H54 (cell line): ENCODE measurements at places on chromosomes 5 and 9.

GRCh38 chr9:15578714-15579113 is 25.9 kb downstream of the CCDC171 start:
- DNase-seq: no peak

DNA sequence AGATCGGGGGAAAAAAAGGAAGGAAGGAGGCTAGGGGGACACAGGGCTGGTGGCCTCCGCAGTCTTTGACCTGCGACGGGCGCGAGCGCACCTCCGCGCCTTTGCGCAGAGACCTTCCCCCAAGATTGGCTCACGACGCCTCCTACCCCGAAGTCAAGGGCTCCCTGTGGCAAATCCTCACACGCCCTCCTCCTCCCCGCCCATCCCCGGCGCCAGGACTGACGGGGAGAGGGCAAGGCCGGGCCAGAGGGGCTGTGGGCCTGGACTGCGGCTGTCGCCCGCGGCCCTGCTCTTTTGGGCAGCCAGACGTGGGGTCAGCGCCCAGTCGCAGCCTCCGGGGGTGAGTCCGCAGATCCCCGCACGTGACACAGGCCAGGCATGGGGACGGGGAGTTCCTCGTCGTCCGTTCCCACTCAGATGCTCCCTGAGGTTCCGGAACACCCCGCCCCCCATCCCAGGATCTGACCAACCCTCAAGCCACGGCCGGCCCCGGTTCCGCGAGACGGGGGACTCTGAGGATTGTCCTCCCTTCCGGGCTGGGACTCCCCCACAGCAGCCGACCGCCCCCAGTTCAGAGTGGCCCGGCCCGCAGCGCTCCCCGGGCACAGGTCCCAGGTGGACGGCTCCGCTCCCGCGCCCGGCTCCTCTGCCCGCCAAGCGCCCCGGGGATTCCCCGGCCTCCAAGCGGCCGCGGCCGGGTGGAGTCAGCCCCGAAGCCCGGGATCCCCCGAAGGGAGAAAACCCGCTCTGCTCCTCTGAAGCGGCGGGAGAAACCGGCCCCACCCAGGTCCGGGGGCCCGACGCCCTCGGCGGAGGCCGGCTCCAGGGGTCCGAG is 543 bp upstream of the ANKRD33B start:
- peak; percentile 60 for DNase-seq

GRCh38 chr9:17017931-17018491 is 116.8 kb upstream of the CNTLN start:
- no peak for DNase-seq

GRCh38 chr9:89502038-89502601 is 4.2 kb upstream of the SEMA4D start:
- no peak for DNase-seq

DNA sequence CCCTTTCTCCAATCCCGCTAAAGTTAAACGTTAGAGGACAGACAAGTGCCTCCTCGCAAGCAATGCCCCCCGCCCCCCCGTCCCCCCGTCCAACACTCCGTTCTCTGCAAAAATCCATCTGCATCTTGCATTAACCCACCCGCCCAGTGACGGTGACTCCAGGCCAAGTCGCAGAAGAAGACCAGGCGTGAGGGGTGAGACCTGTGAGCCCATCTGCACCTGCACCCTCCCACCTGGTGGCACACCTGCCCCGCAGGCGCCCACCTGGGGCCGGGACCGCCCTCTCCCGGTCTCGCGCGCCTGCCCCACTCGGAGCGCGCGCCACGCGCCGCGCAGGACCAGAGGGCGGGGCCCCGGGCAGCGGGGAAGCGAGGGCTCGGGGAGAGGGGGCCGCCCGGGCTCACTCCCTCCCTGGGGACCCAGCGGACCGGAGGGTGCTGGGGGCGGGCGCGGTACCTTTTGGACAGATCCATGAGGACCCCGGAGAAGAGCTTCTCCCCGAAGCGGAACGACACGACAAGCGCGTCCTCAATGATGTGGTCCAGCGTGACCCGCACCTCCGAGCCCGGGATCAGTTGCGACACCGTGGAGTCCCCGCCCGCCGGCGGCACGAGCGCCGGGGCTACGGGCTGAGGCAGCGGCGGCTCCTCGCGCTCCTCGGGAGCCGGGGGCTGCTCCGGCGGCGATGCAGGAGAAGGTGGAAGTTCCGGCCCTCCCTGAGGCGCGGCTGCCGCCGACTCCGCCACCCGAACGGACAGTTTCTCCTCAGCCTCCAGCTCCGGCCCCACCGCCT is 705 bp downstream of the PWWP2A start:
- peak; percentile 34 for DNase-seq

- no peak for DNase-seq
Measured at GRCh38 chr5:126610160-126610559, 9.4 kb downstream of the PHAX start.

DNA sequence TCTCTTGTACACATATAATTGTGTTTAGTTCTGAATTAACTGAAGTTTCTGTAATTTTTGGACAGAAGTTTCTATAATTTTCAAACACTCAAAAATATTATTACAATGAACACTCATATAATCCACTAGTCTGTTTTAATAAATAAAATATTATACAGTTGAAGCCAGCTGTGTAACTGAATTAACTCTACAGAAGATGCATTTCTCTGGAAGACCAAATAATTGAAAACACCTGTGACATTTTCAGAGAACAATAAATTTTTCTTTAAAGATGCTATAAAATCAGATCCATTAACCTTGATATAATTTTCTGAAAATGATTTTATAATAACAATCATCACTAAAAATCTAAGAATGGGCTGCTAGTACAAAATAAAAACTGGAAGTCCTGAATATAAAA is 14.7 kb downstream of the NADK2 start:
- DNase-seq: no peak

- DNase-seq: no peak
Measured at GRCh38 chr5:161152415-161152940, 300.5 kb upstream of the ATP10B start.

- no peak for DNase-seq
Measured at GRCh38 chr9:33908114-33908513, 91.2 kb downstream of the UBE2R2 start.

DNA sequence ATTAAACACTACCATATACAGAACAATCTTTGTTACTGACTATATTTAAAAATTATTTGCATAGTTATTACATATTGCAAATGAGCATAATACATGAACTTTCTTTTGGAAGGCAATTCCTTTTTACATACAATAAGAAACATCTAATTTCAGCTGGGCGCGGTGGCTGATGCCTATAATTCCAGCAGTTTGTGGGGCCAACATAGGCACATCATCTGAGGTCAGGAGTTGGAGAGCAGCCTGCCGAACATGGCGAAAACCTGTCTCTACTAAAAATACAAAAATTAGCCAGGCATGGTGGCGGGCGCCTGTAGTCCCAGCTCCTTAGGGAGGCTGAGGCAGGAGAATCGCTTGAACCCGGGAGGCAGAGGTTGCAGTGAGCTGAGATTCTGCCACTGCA is 36.4 kb upstream of the SIMC1 start:
- DNase-seq: no peak

GRCh38 chr5:75622564-75622963 is 11.3 kb downstream of the ANKDD1B start:
- no peak for DNase-seq

GRCh38 chr9:115042781-115043509 is 75.0 kb downstream of the TNC start:
- no peak for DNase-seq

- DNase-seq: no peak
Measured at GRCh38 chr5:169803077-169803981, 166.3 kb downstream of the DOCK2 start.

DNA sequence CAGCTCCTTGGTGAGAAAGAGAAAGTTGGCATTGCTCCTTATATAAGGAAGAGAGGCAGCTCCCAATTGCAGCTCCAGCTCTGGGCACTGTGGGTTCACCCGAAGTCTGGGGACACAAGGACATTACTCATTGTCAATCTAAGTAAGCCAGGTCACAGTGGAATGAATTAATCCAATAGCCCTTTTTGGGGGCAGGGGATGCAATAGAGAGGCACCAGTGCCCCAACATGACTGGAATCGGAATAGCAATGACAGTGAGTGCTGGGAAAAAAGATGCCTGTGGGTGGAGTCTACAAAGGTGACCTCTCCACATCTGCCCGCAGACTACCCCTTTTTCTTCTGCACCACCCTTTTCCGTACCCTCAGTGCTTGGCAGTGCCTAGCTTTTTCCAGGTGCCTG is 11.1 kb upstream of the NEUROG1 start:
- no peak for DNase-seq

DNA sequence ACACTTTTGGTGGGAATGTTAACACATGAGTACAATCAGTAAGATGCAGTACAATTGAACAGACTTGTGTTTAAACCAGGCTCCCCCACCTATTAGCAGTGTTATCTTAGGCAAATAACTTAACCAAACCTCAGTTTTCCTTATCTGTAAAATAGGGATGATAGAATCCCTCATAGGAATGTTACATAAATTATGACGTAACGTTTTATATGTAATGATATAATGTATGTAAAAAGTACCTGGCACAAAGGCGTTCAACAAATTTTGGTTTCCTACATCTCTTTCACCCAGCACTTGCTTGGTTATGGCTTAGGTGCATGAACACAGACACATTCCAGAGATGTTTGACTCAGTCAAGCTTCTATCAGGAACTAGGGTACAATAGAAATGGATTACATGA is 26.7 kb upstream of the IL33 start:
- no peak for DNase-seq

- no peak for DNase-seq
Measured at GRCh38 chr5:84092738-84093137, 291.9 kb downstream of the EDIL3 start.

GRCh38 chr9:6054280-6055099 is 39.1 kb upstream of the RANBP6 start:
- DNase-seq: no peak

DNA sequence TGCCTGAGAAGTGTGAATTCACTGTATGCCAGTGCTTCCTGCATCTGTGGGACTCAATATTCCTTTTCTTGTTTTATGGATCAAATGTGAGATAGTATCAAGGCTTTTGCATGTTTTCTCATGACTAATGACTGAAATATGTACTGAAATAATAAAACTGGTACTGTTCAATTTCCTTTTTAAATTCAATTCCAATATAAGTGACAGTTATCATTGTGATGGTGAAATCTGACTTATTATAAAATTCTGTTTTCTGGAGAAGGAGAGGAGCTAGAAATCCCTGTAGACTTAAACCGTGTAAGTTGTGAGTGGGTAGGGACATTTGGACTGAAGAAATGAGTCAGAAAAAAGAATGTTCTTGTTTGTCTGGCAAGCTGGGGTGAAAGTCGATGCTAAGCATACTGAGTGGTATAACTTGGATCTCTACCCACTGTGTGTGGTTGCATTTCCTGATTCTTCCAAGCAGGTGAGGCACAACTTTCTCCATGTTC is 245.2 kb downstream of the EFNA5 start:
- DNase-seq: peak; percentile 24

- DNase-seq: no peak
Measured at GRCh38 chr9:110579862-110580219, 300 bp upstream of the SVEP1 start.

DNA sequence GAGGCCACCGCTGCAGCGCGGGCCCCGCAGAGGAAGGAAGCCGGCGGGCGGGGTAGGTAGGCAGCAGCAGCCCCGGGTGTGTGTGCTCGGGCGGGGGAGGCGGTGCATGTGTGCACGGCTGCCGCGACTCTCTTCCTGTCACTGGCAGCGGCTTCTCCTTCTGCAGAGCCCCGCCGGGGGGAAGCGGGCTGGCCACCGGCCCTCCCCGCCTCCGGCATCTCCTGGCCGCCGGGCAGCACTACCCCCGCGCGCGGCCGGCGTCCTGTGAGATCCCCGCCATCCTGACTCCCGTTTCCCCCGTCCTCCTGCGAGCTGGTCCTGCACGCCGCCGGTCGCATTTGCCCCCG is 315 bp downstream of the PIK3R1 start:
- peak; percentile 45 for DNase-seq

DNA sequence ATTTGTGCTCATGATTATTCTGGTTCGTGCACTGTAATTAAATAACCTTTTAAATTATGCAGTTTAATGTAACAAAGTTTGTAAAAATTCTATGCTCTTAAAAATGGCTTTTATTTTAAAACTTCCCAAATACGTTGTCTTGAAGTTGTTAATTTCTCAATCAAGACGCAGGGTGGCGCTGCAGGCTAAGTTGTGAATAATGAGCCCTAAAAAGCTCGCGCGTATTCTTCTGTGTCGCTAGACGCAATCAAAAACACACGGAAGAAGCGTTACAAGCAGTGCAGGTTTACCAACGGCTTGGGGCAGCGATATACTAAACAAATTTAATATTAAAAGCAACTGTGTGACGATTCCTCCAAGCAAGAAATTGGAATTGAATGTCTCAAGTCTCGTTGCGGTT is at the start of gene PCDHB4:
PCDHB4 (plus strand) TSS at position 256 of the 400 bp plus-strand sequence. CDS start 181 bp downstream, outside the sequence.
- no peak for DNase-seq

GRCh38 chr5:126542441-126542840 is 52.6 kb downstream of the ALDH7A1 start:
- no peak for DNase-seq

- no peak for DNase-seq
Measured at GRCh38 chr5:19565466-19565865, 422.5 kb downstream of the CDH18 start.

- DNase-seq: no peak
Measured at GRCh38 chr9:92424340-92424739, at the start of gene OMD. TSS of gene OMD (minus strand) at chr9:92424471. CDS start at chr9:92417558, 6,913 bp downstream.

DNA sequence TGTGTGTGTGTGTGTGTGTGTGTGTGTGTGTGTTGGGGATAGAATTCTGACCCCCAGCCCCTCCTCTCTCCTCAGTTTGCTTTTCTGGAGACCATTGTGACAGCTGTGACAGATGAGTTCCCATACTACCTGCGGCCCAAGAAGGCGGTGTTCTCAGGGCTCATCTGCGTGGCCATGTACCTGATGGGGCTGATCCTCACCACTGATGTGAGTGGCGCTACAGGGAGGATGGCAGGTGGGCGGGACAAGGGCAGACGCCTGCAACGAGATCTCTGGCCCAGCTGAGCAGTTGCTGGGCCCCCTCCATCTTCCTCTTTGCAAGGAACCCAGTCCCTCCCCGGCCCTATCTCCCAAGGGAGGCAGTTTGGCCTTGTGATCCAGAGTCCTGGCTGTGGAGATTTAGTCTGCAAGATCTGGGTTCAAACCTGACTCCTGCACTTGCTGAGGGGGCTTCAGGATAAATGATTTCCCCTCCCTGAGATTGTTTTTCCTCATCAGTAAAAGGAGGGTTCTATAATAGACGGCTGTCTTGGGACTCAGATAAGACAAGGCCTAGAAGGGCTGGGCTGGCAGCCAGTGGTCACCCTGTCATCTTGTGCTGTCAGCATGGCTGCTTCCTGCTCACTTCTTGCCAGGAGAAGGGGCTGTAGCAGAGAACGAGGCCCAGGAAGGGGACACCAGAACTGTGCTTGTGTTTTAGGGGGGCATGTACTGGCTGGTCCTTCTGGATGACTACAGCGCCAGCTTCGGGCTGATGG is 14.1 kb downstream of the SLC6A7 start:
- DNase-seq: no peak

- DNase-seq: no peak
Measured at GRCh38 chr9:124869986-124870560, 8.1 kb downstream of the ARPC5L start.
